ENCODE measurements at places on chromosomes 4 and X. TPM values are rescaled to one million over a fixed set of nuclear protein-coding genes. Genes with fewer than 3 reads are reported as not detected.

Gene LONRF3
- total RNA-seq: 1.6 TPM

GRCh38 chrX:39955625-39956024, 142.1 kb downstream of the BCOR start:
- no peak for DNase-seq

- no peak for DNase-seq
These were observed 11.1 kb downstream of the TBL1X start for GRCh38 chrX:9475984-9476383.

Gene GSX2
- total RNA-seq: not detected

DNA sequence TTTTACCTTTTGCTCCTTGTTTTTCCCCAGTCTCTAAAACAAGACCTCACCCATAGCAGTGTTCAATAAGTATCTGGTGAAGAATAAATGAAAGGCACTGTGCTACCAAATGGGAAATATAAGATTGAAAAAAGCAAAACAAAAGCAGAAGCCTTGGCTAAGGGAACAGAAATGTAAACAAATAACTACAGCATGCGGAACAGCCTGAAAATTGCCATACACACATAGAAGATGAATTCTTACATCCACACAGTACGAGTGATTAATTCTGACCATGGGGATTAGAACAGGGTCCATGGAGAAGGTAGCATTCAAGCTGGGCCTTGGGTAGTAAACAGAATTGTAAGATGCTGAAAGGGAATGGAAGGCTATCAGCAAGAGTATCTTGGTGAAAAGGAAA, 40.5 kb downstream of the TMEM150C start:
- no peak for DNase-seq

DNA sequence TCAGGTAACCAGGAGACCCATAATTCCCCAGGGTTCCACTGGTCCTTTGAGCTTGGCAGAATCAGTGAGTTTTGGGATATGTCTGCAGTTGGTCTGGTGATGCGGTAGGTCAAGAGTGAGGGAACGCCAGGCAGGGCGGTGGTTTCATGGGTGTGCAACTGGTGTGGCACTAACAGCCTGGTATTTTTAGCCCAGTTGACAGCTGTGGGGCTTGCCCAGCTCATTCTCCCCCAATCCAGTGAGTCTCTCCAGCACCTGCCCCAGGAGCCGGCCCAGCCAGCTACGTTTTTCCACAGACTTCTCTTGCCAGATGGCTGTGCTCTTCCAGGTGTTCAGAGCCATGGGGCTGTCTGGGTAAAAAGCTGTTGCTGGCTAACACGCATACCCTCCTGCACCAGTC, 1019.9 kb downstream of the CCSER1 start:
- DNase-seq: no peak

Measured in activated naive CD8-positive, alpha-beta T cell treated with anti-CD3 and anti-CD28 coated beads, Interleukin-2, amount 10 ng/mL, durations not matched to agents 7 days and 5 days (primary cell).